Endothelial cell (in vitro differentiated cells): ENCODE measurements at places on chromosomes 16 and 17.

GRCh38 chr17:14294876-14295275 is 6.0 kb upstream of the HS3ST3B1 start:
- no peak for DNase-seq

- no peak for DNase-seq
Measured at GRCh38 chr16:70473446-70474319, 19.3 kb downstream of the FCSK start.

DNA sequence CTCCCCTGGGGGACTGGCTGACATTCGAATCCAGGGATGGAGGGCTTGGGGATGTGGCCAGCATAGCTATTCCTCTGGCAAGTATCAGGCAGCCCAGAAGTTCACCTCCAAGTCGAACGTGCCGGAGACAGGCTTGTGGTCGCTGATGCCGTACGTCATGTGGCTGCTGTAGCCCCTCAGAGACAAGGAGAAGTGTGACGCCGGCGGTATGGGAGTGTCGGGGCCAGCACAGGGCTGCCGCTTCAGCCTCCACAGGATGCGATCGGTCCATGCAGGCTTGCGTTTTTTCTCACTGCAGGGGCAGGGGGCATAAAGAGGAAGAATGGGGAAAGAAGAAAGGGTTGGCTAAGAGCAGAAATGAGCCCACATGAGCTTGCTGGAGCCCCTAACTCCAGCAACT is 5.3 kb upstream of the MYO1C start:
- DNase-seq = no peak

GRCh38 chr17:48551214-48551555 is 6.3 kb upstream of the HOXB2 start:
- DNase-seq = no peak

DNA sequence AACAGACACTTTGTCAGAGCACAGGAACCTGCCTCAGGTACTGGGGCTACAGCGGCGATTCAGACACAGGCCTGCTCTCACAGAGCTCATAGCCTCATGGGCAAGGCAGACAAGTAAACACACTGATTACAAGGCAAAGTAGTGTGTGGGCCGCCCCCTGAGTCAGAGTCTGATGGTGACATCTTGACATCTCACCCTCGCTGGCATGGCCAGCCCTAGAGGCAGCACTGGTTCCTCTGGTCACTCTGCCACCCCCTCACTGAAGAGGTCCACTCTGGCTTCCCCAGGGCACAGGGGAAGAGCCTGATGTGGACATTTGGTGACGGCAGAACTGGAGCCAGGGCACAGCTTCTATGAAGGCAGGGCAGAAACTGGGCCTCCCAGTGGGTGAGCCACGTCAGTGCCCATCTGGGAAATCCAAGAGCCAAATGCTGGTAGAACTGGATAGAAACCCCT is 32.9 kb upstream of the TOB1 start:
- no peak for DNase-seq

- no peak for DNase-seq
Measured at GRCh38 chr17:42660692-42661345, 1.7 kb downstream of the TUBG2 start.

DNA sequence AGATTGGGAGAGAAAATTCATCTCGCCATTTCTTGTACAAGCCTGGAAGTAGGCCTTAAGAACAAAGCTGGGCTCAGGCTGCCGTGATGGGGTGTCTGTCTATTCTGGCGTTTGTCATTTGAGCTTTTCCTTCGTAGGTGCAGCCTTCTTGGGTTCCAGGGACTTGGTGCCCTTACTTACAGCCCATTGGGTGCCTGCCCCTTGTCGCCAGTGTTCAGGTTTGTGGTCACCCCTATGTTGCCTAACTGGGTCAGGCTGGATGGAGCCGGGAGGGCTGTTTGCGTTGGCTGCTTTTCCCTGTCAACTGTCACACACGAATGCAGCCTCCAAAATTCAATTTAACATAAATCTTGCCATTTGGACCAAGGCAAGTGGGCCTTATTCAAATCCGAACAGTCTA is 23.7 kb upstream of the MED9 start:
- DNase-seq = no peak

- no peak for DNase-seq
Measured at GRCh38 chr17:44260296-44260695, 7.6 kb downstream of the SLC4A1 start.

- DNase-seq = no peak
Measured at GRCh38 chr16:65961476-65962143, 404.9 kb upstream of the CDH5 start.

GRCh38 chr17:5585836-5586521 is 1.7 kb upstream of the NLRP1 start:
- DNase-seq = no peak
